Breast epithelium (tissue), 4 donors: ENCODE measurements at places on chromosomes 2 and 18. TPM values are rescaled to one million over a fixed set of nuclear protein-coding genes. Genes with fewer than 3 reads are reported as not detected.

The ASB18 gene
- total RNA-seq = not detected

GRCh38 chr2:70085711-70086277 is 1.5 kb upstream of the PCBP1 start:
- no peak for DNase-seq

The AQP4 gene
- total RNA-seq = 1.5 TPM

DNA sequence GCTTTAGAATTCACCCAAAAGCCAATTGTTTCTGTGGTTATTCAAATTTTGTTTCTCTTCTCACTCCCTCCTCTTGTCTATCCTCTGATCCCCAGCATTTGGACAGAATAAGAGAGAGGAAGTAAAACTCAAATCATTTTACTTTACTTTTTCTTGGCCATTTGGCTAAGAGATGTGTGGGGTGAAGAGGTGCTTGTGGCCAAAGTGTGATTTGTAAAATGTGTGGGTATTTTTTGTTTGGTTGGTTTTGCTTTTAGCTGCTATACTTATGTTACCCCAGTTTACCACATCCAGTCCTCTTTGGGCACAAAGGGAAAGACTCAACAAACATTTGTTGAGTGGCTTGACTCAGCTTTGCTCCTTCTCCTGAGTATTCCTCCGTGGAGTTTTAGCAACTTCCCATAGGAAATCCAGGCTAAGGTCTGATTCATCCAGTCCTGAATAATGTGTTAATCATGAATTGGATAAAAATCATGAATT is 109.1 kb upstream of the CYP1B1 start:
- no peak for DNase-seq

GRCh38 chr2:191631754-191632153 is 46.2 kb upstream of the NABP1 start:
- peak; percentile 52 for DNase-seq

GRCh38 chr2:153403940-153404339 is 74.6 kb downstream of the RPRM start:
- no peak for DNase-seq

The ZSWIM2 gene
- not detected for total RNA-seq

GRCh38 chr2:31196622-31197021 is 20.7 kb downstream of the CAPN14 start:
- DNase-seq = no peak
